HepG2 (cell line): ENCODE measurements at places on chromosomes 2 and 18. TPM values are rescaled to one million over a fixed set of nuclear protein-coding genes. Genes with fewer than 3 reads are reported as not detected.

DNA sequence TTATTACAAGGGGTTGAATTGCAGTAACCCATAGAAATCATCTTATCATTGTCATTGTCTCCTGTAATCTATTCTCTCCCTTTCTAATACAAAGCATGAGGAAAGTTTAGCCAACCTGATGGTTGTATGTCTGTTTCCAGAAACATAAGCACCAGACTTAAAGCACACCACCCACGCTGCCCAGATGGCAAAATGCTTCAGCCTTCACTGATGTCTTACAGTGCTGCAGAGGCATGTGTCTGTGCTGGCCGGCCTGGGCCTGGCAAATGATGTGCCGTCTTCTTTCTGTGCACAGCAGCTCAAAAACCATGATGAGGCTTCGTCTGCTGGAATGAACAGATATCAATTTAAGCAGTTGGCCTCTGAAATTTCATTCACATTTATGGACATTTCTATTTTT lies 443.0 kb upstream of the RGPD4 start:
- DNase-seq, result no peak

GRCh38 chr2:86011449-86011941 lies 94.2 kb downstream of the POLR1A start:
- DNase-seq, result no peak

GRCh38 chr2:157432475-157433106 lies 11.3 kb downstream of the CYTIP start:
- no peak for DNase-seq

- no peak for DNase-seq
Measured at GRCh38 chr2:12979066-12979465, 262.3 kb downstream of the TRIB2 start.

DNA sequence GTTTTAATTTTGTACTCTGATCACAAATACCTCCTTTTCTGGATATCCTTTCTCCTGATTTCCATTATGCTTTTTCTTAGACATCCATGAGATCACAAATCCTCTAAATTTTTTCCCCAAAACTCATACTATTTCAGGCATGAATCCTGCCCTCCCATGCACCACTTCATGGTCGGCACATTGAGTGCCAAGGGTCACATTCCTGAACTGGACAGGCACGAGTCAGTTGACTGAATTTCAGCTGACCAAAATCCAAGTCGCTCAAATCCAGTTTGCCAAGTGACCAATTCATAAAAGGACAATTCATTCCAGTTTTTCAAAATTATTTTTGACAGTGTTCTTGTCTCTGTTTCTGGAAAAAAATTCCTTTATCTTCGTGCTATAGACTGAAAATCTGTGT lies 22.1 kb downstream of the DYNAP start:
- DNase-seq, result no peak

- DNase-seq, result no peak
Measured at GRCh38 chr2:222427646-222428301, 3.4 kb downstream of the SGPP2 start.

- peak; percentile 36 for DNase-seq
Measured at GRCh38 chr2:127650041-127650784, 4.3 kb downstream of the GPR17 start.

GRCh38 chr2:138086576-138086975 lies 122.3 kb downstream of the HNMT start:
- DNase-seq, result no peak

- DNase-seq, result no peak
Measured at GRCh38 chr2:189217541-189217940, 38.0 kb upstream of the COL5A2 start.

DNA sequence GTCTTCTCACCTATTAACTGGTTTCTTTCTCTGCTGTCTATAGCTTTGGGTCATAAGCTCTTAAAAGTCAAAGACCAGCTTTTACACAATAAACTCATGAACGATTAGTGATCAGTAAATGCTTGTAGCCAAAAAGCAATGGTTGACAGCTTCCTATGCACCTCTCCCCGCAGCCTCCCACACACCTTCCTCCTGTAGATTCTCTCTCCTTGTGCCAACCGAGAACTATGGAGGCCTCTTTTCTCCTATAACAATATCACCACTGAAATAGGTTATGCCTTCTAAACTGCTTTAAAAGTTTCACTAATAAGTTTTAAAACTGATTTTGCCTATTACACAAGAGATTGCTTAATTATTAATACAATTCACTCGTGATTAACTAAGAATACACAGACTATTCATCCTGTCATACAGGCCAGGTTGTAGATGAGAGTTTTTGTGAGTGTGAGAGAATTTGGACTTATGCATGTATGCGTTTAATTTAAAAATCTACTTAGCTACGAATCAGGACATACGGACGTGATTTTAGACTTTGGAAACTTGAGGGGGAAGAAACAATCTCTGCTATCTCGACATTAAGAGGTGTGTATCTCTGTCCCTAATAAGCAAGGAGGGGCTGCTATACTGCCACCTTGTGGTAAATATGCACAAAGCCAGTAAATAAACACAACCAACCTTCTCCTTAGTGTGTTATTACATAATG lies 229.1 kb upstream of the RBBP8 start:
- DNase-seq, result peak; percentile 48

DNA sequence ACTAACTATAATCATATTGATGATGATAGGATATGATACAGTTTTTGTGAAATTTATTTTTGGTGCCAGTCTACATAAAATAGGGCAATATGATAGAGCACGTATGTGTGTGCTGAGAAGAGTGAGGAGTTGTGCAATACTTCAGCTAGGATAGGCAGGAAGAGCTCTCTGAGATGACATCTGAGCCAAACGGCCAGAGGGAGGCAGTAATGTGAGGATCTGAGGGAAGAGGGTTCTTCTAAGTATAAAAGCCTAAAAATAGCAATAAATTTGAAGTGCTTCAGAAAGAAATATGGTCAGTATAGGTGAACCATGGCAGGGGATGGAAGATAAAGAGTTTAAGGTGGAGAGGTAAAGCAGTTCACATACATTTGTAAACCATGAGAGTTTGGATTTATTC lies 102.5 kb downstream of the OLA1 start:
- peak; percentile 25 for DNase-seq

DNA sequence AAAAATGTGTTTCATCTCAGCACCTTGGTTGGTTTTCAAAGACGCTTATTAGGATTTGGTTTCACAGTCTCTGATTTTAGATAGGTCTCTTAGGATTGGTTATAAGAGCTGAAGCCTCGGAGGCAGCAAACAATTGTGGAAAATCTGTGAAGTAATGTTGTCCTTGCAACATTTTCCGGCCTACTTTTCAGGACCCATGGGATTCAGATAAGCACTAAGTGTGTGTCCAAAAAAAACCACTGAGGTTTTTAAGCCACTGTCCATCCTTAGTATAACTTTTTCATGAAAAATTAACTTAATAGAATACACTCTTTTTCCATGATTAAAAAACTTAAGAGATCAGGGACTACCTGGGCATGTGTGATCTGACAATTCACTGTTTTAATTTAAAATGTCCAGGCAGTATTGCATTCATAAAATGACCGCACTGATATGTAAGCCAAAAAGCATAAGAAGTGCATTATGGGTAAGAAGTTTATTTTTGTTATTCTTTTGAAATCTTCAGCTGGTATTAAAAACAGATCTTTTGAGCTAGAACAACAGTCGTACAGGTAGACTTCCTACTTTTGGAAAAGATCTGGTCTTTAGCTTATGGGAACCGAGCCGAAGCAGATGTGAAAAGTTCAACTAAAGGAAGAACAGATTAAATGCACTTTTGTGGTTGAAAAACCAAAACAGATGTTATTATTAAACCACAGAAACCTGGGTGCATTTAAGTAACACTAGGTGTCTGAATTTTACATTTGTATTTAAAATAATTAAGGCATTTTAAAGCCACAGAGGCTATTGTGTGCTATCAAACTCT lies 479.4 kb upstream of the ZEB2 start:
- DNase-seq, result no peak

- DNase-seq, result no peak
Measured at GRCh38 chr2:47735136-47735869, 47.6 kb upstream of the MSH6 start.

DNA sequence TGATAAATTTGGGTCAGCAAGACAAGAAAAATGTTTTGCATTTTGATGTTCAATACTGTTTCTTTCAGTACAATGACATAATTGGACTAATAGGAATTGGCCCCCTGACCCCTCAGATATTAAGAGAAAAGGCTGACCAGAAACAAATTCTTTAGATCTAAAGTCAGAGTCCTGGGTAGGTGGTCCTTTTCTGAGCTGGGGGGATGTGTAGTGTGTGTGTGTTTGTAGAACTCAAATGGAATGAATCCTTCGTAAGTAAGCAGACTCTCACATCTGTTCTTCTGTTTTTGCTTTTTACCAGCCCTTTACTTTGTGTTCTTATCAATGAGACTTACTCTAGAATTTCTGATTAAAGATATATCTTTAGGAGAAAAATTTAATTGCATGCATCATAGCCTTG lies 327.7 kb downstream of the TGIF1 start:
- no peak for DNase-seq

DNA sequence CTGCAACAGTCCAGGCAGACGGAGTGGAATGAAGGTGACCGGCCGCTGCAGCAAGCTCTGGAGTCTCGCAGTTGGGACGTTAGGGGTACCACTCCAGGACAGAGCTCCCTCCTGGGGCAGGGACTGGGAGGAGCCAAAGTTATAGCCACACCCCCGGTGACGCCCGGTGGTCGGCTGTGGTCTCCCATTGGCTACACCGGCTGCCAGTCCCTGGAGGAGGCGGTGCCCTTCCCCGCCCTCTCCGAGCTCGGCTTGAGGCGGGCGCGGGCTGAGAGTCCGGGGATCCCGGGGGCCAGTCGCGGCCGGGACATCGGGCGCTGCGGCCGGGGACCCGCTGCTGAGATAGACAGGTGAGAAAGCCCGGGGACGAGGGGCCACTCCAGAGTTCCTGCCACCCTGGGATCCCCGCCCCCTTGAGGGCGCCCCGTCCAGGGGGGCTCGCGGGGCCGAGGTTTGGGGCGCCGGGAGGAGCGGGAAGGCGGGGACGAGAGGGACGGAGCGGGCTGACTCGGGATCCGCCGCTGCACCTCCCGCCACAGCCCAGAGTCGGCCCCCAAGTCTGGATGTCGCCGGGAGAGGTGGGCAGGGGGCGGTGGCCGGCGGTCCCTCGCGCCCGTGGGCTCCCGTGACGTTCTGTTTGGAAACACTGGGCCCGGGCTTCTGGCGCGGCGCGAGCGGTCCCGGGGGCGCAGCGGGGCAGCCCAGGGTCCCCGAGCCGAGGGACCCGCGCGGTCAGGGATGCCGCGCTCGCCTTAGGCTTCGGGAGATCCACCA lies at the start of gene PLEKHH2:
Gene PLEKHH2 (plus strand): TSS at position 231 of the 774 bp plus-strand sequence. CDS start 7,414 bp downstream, outside the sequence.
- DNase-seq, result peak; percentile 77

GRCh38 chr2:101521487-101521886 lies 46.6 kb upstream of the RFX8 start:
- DNase-seq, result no peak

DNA sequence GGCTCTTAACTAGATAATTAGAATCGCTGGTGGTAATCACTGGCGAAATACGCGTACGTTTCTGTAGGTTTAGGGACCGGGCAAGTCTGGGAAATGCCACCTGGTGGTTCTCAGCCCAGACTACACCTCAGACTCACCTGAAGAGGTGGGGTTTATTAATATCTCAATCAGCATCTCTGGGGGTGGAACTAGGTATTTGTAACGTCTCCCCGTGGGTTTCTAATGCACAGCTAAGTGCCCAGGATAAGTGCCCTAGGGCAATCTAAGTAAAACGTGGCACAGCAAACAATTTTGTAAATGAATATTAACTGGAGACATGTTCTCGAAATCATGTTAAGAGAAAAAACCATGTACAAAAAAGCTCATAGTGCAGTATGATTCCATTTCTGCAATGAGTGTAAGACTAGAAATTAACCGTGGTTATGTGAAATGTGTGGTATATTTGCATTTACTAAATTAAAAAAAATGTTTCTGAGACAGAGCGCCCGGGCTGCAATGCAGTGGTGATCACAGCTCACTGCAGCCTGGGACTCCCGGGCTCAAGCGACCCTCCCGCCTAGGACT lies 760 bp upstream of the CNOT11 start:
- peak; percentile 77 for DNase-seq

DNA sequence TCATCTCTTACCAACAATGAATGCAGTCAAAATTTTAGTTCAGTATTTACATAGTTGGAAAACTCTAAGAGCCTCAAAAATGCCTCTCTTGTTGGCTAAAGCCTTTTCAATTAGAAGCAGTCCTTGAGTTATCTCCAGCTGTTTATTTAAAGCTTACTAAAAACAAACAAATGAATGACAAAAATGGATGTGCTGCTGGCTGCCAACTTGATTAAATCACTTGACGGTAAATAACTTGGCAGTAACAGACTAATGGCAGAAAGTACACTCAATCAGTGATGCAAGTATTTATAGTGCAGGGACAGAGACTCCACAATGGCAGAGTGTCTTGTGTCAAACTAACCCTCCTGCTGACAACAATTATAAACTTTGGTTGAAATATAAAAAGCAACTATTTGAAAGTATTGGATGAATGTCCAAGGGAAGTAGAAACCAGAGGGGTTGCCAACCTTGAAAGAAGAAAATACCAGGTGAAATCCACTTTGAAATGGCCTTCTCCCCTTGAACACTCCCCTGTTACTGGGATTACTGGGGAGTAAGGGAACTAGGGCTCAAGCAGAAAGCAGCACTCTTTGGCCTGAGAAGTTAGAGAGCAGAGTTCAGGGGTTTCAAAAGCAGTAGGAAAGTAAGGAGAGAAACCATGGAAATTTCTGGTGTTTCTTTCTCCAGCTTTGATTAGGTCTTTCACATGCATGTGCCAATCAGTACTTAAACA lies 245.2 kb upstream of the SPHKAP start:
- no peak for DNase-seq

DNA sequence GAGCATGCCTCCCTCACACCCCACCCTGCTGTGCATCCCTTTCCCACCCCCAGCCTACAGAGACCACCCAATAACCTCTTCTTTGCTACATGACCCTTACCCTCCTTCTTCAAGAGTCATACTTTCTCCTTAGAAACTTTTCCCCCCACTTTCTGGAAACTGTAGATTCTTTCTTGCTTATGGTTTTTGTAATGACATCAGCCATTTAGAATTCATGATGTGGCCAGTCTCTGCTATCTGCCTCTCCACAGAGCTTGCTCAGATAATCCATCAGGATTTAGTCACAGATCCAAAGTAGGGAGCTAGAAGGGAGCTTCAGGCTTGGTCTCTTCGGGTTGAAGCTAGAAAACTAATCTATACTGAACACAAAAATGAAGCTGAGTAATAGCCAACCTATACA lies 36.5 kb downstream of the GALM start:
- DNase-seq, result no peak

- DNase-seq, result no peak
Measured at GRCh38 chr2:196249860-196250259, 78.5 kb upstream of the STK17B start.

- DNase-seq, result no peak
Measured at GRCh38 chr18:62464266-62464665, 58.6 kb upstream of the ZCCHC2 start.

HOXD9 gene
- polyA plus RNA-seq, result not detected in 2 replicates

SIGLEC15 gene
- polyA plus RNA-seq, result not detected in 2 replicates

FLACC1 gene
- polyA plus RNA-seq, result 0.51 and 0.59 TPM in 2 replicates

SLC30A3 gene
- 0.79 and 1.0 TPM in 2 replicates for polyA plus RNA-seq

ANKRD29 gene
- polyA plus RNA-seq, result 0.05 TPM in 1 of 2 replicates, not detected in the other

TNFAIP6 gene
- not detected in 2 replicates for polyA plus RNA-seq

ZFAND2B gene
- 115 and 139 TPM in 2 replicates for polyA plus RNA-seq

ATP6V1B1 gene
- 1.6 and 1.8 TPM in 2 replicates for polyA plus RNA-seq

DSG4 gene
- 0.04 and 0.07 TPM in 2 replicates for polyA plus RNA-seq

CHPF gene
- polyA plus RNA-seq, result 111 and 171 TPM in 2 replicates
